ENCODE measurements at places on chromosomes 7 and 10.

GRCh38 chr10:24953675-24954074, 1.3 kb upstream of the PRTFDC1 start:
- no peak for DNase-seq

DNA sequence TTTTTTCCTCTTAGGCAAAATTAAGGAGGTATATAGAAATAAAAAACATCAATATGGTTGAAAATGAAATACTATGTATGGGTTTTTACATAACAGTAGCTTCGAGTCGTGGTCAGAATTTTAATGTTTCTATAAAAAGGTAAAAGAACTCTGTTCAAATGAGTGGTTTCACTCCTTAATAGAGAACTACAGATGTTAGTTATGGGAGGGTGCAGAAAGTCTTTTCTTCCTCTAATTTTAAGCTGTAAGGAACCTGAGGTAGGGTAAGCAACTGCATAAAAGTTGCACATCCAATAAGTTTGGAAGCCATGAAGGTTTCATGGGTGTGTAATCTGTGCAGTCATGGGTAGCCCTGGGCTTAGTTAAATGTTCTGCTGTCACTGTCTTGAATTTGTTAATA, 141.3 kb downstream of the SUGCT start:
- DNase-seq: no peak

DNA sequence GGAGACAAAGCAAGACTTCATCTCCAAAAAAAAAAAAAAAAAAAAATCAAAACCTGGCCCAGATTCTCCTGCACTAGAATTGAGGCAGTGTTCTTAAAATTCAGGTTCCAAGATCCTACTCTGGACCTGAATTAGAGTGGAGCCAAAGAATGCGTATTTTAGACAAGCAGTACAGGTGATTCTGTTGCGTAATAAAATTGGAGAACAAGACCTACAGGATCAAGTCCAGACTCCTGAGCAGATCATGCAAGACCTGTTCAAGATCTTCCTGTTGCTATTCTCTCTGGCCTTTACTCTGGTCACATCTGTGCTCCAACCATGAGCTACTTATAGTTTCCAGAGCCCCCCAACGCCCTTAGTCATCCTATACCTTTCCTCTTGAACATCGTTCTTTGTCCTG, 51.5 kb upstream of the RSBN1L start:
- DNase-seq: no peak

GRCh38 chr7:49791088-49791741, 17.8 kb downstream of the VWC2 start:
- DNase-seq: peak; percentile 76

- DNase-seq: no peak
These were observed 333.7 kb downstream of the RNLS start for GRCh38 chr10:88249450-88249849.

DNA sequence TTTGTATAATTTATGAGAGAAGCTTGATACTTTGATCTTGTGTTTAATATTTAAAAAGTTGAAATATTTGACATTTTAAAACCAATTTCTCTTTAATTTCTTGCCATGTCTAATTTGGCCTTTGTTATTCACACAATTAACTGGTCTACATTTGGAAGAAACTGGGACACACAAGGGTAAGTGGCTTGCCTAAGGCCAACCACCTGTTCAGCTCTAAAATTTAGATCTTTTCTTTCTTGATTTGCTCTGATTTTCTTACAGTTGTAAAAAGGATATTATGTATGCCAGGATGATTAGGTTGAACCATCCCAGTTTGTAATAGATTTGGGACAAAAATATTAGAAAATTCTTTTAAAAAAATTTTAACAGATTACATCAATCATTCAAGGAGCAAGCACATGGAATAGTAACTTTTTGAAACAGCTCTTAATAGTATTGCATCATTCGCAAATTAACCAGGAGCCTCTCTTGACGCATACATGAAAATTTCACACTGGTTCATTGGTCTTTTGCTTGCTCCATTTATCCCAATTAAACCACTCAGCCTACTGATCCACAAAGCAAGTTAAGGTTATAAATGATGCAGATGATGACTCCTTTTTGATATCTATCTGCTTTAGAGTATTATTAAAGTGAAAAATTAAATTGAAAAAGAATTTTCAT, 222.4 kb upstream of the SLC26A5 start:
- DNase-seq: no peak

GRCh38 chr10:103265717-103266329, 11.1 kb upstream of the INA start:
- peak; percentile 64 for DNase-seq

DNA sequence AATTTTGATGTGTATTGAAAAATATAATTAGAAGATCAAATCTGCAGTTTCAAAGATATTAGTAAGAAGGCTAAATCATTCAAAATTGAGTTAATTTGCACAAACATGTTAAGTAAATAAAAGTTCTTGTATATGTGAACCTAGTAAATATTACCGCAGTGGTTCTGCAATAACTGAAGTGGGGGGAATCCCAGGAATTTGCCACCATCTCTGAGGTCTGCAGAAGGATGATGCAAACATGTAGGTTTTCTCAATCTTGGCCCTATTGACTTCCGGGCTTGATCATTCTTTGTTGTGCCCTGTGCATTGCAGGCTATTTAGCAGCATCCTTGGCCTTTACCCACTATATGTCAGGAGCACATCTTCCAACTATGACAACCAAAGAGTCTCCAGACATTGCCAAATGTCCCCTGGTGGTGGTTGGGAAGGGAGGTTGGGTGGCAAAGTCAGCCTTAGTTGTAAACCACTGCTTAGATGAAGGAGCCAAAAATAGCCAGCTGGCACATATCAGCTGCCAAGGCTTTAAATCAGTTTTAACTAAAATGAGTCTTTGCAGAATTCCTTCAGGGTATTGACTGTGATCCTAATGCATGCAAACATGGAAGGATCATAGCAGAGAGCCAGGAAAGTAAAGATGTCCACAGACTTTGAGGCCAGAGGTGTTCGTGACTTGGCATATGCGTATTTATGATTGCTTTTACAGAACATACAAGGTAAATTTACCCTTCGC, 146.3 kb downstream of the TRIL start:
- DNase-seq: no peak

GRCh38 chr7:19772841-19773760, at the start of gene TMEM196:
TMEM196 (minus strand) TSS chr7:19773617; CDS start chr7:19772696, 921 bp downstream.
- DNase-seq: peak; percentile 83

DNA sequence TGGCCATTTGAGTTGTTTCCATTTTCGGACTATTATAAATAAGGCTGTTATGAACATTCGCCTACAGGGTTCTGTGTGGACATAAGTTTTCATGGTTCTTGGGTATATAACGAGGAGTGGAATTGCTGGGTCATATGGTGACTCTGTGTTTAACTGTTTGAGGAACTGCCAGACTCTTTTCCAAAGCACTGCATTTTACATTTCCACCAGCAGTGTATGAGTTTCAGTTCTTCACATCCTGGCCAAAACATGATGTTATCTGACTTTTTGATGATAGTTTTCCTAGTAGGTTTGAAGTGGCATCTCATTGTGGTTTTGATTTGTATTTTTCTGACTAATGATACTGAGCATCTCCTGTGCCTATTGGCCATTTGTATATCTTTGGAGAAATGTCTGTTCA, 5.4 kb downstream of the SUV39H2 start:
- DNase-seq: no peak

DNA sequence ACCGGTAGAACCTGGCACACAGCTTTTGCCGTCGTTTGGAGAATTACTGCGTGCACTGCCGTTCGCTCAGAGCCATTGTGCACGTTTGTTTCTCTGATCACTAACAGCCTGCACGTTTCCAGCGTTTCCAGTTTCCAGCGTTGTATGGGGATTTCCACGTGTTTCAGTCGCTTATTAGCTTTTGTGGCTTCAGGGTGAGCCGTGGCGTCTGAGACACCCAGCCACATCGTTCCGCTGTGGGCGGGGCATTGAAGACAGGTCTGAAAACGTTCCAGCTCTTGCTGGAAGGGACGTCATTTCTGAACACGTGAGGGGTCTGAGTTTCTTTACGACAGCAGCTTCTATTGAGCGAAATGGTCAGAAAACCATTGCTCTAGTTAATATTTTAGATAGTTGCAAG, 164.8 kb downstream of the DNAJB6 start:
- DNase-seq: no peak

- DNase-seq: no peak
These were observed 12.1 kb upstream of the MYL7 start for GRCh38 chr7:44152971-44153947.

DNA sequence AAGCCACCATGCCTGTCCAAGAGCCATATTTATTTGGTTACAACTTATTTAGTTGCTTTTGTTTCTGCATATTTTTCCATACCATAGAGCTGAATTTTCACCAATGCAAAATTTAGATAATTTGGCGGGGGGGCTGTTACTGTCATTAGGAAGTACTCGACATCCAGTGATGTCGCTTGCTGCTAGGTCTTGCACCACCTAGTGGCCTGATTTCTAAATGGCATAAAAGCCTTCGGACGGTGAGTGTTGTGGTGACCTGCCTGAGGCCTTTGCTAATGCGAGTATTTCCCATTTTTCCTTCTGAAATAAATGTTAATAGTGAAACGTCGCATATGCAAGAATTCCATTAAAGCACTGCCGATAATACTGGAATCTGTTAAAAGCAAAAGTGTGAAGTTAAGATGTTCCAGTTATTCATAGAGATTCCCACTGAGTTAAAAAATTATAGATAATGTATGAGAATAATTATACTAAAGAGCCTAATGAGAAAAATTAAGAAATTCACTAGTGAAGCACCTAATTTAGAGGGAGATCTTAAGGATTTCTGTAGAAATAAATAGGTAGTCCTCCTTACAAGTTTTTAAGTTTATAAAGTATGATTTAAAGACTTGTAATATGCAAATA, 86.1 kb upstream of the DNAJB6 start:
- peak; percentile 65 for DNase-seq

- DNase-seq: peak; percentile 40
These were observed 87.2 kb upstream of the DUSP5 start for GRCh38 chr10:110410329-110411046.

- peak; percentile 44 for DNase-seq
These were observed 517.4 kb downstream of the CCSER2 start for GRCh38 chr10:84845628-84846261.

GRCh38 chr7:70241536-70242175, 643.4 kb downstream of the AUTS2 start:
- no peak for DNase-seq

GRCh38 chr10:33234831-33235237, 99.6 kb downstream of the NRP1 start:
- DNase-seq: no peak

- DNase-seq: no peak
These were observed 1.9 kb upstream of the MACC1 start for GRCh38 chr7:20219062-20219445.

All from ELF-1 (cell line).